GM18507 (cell line): ENCODE measurements at places on chromosomes 4 and X.

DNA sequence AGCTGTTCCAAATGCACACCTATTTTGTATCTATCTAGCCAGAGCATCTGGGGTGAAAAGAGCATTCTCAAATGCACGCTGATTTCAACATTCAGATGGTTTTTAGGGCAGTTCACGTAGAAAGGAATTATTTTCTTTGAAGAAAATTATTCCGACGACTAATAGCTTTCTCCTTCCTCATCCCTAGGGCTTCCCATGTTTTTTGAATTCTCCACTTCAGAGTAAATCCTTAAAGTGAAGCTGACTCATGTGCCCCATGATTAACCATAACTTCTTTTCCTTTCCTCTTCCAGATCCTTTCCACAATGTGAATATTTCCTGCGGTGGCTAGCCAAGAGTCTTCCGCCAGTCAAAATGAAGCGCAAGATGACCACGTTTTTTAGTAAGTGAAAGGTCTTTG is 86.7 kb upstream of the PDHA1 start:
- no peak for DNase-seq

- DNase-seq, result no peak
Observed at GRCh38 chr4:133524369-133524768, 375.3 kb downstream of the PCDH10 start.

DNA sequence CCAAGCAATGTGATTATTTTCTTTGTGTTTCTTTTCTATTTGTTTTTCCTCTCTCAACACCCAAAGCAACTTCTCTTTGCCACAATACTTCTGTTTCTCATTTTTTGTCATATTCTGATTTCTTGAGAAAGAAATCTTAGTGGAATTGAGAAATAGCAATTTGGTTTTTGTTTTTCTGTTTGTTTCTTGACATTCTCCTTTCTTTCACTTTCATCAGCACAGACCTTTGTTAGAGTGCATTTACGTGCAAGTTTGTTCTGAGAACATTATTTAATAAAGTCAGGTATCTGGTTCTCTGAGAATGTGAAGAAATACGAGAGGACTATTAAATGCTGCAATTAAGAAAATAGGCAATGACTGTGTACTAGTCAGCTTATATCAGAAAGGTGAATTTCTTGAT is 608.1 kb upstream of the AADAT start:
- no peak for DNase-seq

- DNase-seq, result no peak
Observed at GRCh38 chrX:24954732-24955131, 61.0 kb downstream of the ARX start.

- no peak for DNase-seq
Observed at GRCh38 chr4:109294006-109294405, 8.5 kb downstream of the COL25A1 start.

GRCh38 chr4:1285790-1286553 is 3.7 kb upstream of the MAEA start:
- DNase-seq, result no peak

DNA sequence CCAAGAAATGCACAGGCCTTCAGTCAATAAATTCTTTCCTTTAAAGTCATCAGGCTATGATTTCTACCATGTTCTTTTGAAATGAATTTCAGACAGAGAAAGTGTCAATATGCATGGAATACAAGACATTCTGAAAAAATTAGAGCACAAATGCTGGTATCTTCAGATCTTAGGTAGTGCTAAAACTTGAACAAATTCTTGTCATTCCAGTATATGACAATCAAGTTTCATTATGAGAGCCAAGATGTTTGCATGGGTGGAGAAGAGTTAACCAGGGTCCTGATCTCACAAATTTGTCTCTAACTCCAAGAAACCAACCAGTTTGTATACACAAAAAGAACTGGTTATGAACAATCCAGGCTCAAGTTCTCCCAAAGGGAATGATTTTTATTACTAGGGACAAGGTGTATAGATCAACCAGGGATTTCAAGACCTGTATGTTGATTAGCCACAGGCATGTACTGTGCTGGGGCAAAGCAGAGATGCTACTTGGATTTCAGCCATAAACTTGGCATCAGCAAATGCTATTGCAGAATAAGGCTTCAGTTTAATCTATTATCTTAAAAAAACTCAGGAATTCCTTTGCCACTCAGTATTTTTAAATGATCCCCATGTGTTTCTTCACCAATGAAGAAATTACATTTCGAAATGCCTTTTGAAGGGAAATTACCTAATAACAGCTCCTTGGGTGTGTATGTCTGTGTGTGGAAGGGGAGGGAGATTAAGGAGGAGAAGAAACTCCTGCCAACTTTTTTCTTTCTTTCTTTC is 69.7 kb downstream of the FANCB start:
- no peak for DNase-seq

DNA sequence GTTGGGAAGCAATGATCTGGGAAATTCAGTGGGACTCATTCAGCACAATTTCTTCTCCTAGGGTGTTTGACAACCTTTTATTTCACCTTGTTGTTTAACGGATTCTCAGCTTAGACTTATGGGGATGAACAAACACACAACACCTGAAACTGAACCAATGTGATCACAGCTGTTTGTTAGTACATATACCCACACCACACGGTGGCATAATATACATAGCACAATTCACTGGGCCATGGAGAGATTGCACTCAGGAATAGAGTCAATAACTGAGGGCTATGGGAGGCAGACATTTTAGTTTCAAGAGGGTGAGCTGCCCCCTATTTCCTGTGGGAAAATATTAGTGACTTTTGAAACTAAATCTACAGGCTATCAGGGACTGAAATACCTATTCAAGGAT is 148.0 kb downstream of the PARM1 start:
- no peak for DNase-seq

GRCh38 chrX:5774446-5774845 is 454.2 kb downstream of the NLGN4X start:
- DNase-seq, result no peak

GRCh38 chr4:40193578-40193977 is 3.3 kb upstream of the RHOH start:
- DNase-seq, result no peak

GRCh38 chrX:4909348-4909747 is 1195.9 kb upstream of the PRKX start:
- no peak for DNase-seq
